NCI-H345 (cell line): ENCODE measurements at places on chromosomes 12 and 14.

DNA sequence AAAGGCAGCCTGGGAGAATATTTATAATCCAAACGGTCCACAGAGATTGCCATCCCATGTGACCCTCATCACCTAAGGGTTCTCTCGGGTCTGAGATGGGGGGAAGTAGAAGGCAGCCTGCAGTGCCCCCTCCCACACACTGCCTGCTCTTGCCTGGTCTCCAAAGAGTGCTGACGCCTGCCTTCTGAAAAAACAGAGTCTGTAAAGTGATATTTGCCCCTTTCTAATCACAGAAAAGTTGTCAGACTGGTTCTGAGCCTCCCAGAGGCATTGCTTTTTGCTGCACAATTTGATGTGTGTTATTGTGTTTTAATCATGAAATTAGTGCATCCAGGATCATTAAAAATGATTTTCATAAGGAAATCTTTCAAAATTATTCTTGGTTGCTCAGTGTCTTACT, 59.2 kb downstream of the TMEM30B start:
- peak; percentile 28 for DNase-seq

GRCh38 chr14:33207467-33208017, 268.9 kb downstream of the NPAS3 start:
- DNase-seq: no peak

DNA sequence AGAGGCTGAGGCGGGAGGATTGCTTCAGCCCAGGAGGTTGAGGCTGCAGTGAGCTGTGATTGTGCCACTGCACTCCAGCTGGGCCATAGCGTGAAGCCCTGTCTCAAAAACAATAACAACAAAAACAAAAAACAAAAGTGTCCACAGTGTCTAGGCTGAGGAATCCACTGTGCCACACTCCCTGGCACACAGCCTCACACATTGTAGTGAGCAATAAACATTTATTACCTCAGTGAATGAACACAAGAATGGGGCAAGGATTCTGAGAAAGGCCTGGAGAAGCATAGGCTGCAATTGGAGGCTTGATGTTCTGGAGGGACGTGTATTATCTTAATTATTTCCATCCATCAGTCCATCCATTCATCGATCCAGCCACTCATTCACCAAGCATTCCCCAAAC, 17.1 kb upstream of the P2RX7 start:
- no peak for DNase-seq

DNA sequence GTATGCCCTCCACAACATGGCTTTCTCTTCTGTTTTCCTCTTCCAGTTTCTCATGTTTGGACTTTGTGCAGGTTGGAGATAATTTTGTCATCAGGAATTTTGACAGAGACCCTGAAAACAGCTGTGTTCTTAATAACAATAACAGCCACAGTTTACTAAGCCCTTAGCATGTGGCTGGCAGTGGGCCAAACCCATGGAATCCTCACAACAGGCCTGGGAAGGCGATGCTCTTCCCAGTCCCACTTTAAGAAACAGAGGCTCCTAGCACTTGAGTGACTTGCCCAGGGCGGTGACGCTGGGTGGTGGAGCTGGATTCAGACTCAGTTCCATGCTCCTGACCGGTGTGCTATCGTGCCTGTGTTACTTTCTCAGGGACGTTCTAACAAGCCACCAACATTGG, 20.1 kb upstream of the PLEKHG3 start:
- DNase-seq: peak; percentile 12

- no peak for DNase-seq
Observed at GRCh38 chr12:19801941-19802340, 362.6 kb downstream of the AEBP2 start.

- no peak for DNase-seq
Observed at GRCh38 chr12:100279607-100280244, 12.7 kb downstream of the SCYL2 start.

DNA sequence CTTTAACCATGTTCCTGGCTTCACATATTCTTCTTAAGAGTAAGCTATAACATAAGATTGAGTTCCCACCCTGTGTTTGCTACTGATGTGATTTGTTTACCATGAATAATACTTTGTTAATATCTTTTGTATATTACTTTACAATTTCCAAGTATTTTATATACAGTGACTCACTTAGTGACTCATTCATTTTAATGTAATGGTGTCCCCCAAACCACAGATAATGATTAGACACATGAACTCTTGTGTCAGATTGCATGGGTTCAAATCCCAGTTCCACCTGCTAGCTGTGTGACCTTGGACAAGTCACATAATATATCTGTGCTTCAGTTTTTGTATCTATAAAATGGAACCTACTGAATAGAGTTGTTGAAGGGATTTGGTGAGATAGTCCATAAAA, 76.1 kb downstream of the MYF5 start:
- no peak for DNase-seq

DNA sequence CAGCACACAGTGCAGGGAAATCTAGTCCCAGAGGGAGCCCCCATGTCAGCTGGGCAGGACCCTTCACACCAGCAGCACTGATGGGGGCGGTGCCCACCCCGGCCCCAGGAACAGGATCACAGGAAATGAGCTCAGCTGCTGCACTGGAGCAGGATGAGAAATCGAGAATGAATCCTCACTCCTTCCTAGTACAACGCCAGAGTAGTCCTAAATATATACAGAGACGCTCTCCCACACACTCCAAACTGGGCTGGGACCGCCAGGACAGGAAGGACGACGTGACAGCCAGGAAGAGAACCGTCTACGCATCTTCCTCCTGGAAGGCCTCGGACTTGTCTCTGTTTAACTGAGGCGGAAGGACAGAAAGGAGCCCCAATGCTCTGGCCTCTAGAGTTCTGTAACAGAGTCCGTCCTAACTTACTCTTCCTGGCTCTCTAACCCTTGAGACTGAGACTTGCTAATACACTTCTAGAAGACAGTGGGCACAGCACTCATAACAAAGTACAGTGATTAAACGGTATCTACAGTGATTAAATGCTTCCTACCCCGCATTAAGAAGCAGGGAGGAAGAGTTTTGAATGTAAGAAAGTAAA, 33.4 kb downstream of the CDC42BPB start:
- DNase-seq: no peak

- DNase-seq: no peak
Observed at GRCh38 chr14:30906752-30907658, 32.6 kb downstream of the COCH start.

DNA sequence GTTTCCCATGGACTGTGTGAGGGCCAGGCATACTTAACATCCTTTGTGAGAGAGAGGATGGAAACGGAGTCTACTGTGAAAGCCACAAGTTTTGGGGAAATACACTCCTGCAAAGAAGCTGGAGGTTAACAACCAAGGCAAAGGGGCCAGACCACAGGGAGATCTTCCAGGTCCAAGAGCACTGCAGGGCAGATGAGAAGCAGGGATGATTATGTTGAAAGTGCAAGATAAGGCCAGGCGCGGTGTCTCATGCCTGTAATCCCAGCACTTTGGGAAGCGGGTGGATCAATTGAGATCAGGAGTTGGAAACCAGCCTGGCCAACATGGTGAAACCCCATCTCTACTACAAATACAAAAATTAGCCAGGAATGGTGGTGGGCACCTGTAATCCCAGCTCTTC, 15.1 kb downstream of the COQ6 start:
- DNase-seq: no peak

DNA sequence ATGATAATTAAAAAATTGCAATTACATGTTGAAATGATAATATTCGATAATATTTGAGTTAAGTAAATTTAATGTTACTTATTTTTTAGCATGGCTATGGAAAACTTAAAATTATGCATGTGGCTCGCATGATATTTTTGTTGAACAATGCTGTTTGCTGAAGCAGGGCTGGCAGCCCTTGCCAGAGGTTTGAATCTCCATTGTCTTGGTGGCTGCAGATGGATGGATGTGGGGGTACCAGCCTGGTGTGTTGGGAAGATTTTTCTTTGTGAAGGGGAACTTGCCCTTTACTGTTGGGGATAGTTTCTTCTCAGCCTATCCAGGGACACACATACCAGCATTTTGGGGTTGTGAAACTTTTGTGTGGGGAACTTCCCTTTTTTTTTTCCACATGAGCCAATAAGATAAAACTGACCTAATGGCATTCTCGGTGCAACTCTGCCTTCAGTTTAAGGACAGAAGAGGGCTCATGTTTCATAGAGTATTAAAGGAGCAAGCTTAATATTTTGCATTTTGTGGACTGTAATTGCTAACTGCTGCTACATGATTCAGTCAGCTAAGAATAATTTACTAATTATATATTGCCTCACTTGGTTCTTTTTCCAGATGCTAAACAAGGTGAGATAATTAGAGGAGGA, 8.8 kb downstream of the RASSF3 start:
- DNase-seq: no peak

- no peak for DNase-seq
Observed at GRCh38 chr14:31207287-31207754, 272 bp downstream of the HECTD1 start.

DNA sequence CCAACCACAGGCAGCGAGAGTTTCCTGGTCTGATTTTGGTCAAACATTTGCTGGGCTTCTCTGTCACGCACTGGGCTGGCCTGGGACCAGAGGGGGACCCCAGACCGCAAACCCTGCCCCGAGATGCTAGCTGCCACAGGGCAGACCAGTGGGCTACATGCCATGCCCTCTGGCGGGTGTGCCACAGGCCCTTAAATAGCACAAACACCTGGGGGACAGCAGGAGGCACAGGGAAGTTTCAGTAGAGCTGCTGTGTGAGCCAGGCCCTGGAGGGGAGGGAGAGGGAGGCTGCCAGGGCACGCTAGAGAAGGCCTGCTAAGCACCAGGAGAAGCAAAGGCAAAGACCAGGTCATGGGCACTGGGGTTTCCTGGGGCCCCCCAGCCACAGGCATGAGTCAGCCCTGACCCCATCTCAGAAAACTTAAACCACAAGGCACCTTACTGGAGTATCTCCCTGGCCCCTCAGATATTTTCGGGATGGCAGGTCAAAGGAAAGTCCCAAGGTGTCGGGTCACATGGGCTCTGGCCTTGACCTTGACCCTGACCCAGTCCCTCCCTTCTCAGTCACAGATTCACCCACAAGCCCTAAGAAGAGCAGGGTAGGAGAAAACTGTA, 29.2 kb downstream of the ITPK1 start:
- no peak for DNase-seq

- no peak for DNase-seq
Observed at GRCh38 chr14:94341656-94342333, 18.7 kb upstream of the SERPINA6 start.

- no peak for DNase-seq
Observed at GRCh38 chr14:98229656-98230366, 1042.2 kb downstream of the BCL11B start.

DNA sequence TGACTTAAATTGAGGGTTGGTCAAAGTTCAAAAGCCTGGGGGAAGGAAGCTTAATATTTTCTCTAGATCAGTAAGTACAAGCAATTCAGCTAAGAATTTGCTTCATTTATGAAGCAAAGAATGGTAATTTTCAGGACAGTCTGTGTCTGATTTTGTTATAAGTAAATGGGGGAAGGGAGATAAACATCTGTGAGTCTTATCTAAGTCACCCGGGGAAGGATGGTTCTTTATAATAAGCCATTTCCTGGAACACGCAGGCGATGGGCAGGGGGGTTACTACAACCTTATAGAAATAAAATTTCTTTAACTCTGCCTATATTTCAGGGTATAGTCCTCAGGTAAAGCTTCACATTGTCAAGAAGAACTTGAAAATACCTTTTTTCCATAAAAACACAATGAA, 42.9 kb downstream of the HELB start:
- no peak for DNase-seq

GRCh38 chr14:92677087-92677668, 71.2 kb downstream of the LGMN start:
- no peak for DNase-seq

DNA sequence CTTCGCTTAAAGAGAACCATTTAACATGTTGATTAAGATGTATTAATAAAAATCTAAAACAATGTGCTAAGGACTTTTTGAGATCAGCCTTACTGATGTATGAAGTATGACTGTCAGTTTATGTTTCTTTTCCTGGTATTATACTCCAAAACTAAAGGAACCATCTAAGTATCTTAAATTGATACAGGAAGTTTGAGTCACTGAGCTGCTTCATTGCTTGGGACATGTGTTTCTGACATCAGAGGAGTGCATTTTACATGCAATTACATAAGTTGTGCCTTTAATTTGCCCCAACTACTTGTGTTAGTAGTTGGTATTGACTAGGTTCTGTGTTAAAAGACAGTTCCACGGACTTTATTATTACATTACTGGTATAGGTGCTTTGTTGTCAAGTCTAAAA, 50.9 kb downstream of the PROX2 start:
- no peak for DNase-seq

DNA sequence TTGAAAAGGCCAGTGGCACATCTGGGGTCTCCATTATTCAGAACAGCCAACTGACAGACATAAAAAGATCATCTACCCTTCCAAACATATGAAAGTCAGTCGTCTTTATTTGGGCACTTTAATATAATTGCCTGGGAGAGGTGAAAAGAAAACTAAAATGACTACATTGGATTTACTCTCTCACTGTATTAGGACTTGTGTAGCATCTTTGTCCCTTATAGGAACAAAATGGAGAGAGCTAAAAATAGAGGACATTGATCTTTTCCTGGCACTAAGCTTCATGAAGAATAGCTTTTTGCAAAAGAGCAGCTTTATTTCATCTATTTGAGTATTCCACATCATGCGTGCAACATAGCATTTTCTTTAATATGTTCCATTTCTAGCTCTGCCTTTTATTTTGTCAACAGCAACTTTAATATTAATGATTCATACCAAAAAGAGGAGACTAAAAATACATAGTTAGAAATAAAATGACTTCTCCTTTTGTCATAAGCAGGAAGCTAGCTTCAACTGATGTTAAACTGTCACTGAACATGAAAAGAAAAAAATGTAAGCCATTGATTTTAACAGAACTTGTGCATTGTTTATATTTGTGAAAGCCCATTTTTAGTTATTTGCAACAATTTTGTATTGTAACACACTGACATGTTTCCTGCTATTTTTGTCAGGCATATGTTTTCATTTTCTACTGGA, 254.6 kb downstream of the SEC23A start:
- DNase-seq: no peak

DNA sequence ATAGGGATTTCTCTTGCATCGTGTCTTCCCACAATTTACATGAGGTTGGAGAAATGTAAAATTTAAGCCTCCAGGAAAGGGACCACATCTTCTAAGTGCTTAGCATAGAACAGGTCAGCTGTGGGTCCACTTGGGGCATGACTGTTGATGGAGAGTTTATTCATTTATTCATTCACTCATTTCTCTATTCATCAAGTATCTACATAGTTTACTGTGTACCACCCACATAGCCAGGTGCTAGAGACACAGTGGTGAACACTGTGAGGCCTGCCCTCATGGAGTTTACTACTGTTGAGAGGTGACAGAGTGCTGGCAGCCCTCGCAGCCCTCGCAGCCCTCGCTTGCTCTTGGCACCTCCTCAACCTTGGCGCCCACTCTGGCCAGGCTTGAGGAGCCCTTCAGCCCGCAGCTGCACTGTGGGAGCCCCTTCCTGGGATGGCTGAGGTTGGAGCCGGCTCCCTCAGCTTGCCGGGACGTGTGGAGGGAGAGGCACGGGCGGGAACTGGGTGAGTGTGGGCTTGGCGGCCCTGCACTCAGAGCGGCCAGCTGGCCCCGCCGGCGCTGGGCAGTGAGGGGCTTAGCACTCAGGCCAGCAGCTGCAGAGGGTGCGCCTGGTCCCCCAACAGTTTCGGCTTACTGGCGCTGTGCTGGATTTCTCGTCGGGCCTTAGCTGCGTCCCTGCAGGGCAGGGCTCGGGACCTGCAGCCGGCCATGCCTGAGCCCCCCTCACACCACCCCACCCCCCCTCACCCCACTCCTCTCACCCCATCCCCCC, 1.7 kb upstream of the JPH4 start:
- DNase-seq: no peak

- DNase-seq: peak; percentile 7
Observed at GRCh38 chr12:89280833-89281538, 71.3 kb downstream of the DUSP6 start.

- no peak for DNase-seq
Observed at GRCh38 chr12:79331870-79332269, 358.9 kb downstream of the PAWR start.
